GM18507 (cell line): ENCODE measurements at places on chromosomes 12 and 14.

DNA sequence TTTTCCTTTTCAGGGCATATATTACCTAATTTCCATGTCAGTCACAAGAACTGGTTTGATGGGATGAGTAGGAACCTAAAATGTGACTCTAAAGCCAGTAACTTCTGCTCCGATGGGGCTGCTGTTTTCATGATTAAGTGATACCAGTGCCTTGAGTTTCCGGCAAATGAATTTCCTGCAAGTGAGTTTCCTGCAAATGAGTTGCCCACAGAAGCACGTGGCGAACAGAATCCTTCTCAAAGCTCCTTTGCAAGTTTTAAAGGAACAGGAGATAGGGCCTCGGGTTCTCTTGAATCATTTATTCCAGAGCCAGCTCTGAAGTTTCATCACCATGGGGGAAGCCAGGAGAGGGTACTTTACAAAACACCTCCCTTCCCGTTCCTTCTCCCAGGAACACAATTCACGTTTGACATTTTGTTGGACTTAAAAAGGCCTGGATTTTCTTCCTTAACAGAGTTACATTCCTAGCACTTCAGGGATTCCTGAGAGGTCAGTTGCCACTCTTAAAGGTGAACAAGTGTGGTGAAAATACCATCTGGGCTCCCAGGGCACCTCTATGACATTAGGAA, 2.2 kb upstream of the PPTC7 start:
- DNase-seq = no peak

GRCh38 chr14:77584809-77585208, 31.6 kb downstream of the SPTLC2 start:
- DNase-seq = no peak

GRCh38 chr12:27844366-27845090, 64.5 kb upstream of the MANSC4 start:
- no peak for DNase-seq

GRCh38 chr12:12046401-12046800, 24.3 kb upstream of the BCL2L14 start:
- DNase-seq = no peak

DNA sequence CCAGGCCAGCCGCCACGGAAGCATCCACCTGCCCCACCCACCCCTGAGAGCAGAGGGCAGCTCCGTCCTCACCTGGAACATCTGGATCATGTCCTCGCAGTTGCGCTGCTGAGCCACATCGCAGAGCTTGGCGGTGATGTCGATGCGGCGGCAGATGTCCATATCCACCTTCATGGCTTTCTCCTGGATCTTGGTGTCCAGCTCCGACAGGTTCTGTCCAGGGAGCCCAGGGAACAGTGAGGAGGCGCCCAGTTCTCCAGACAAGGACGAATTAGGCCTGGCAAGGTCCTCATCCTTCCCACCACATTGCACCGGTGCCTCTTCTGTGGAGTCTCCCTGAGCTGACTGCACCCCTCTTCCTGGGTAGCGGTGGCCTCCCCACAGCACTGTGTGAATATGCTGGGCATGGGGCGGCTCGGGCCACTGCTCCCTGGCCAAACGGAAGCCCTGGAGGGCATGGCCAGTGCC, 6.1 kb downstream of the IFFO1 start:
- no peak for DNase-seq

DNA sequence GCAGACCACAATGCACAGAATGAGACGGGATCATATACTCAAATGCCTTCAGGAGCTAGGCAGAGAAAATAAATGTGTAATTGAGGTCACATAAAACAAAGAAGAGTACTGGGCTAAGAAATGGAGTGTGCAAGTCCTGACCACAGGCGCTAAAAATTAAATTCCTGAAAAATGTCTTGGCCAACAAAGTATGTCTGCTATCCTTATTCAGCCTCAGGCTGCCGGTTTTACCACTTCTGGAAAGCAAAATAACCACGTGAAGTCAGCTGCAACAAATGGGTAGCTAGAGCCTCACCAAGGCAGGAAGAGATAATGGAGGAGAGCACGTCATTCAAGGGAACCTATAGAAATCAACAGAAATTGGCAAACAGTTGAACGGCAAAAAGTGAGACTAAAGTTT, 3.1 kb downstream of the PYGL start:
- no peak for DNase-seq

- DNase-seq = no peak
Measured at GRCh38 chr14:69139743-69140142, 13.2 kb downstream of the DCAF5 start.

- no peak for DNase-seq
Measured at GRCh38 chr14:91997492-91997891, 42.4 kb downstream of the TRIP11 start.

- no peak for DNase-seq
Measured at GRCh38 chr12:110930348-110931314, 10.3 kb upstream of the MYL2 start.

DNA sequence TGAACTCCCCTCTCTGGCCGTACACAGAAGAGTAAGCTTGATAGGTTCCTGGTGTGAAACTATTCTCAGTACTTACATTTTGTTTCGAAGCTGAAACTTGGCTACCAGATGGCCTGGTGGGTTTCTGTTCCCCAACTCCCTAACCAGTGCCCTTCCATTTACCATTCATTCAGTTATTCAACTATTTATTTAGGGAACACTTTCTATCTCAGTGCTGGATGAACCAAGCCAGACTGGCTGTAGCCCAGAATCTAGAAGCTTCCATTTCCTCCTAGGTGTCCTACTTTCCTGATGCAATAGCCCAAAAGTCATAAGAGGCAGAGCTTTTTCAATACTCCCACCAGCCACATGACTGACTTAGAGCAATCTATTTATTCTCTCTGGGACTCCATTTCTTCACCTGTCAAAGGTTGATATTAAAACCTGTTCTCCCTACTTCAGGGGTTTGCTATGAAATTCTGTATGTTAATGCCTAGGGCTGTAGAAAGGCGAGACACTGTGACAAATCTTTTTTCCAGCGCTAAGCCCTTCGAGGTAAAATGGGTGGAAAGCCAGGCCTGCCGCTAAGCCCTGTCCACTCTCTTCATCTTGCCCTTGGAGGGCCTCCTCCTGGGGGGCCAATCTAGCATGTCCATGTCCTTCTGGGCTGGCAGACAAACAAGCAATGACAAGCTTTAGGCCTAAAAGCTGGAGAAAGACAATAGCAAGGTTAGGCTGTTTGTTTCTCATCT, 8.1 kb upstream of the IRF2BPL start:
- DNase-seq = no peak

- no peak for DNase-seq
Measured at GRCh38 chr14:52328276-52328675, 14.2 kb downstream of the PTGER2 start.

DNA sequence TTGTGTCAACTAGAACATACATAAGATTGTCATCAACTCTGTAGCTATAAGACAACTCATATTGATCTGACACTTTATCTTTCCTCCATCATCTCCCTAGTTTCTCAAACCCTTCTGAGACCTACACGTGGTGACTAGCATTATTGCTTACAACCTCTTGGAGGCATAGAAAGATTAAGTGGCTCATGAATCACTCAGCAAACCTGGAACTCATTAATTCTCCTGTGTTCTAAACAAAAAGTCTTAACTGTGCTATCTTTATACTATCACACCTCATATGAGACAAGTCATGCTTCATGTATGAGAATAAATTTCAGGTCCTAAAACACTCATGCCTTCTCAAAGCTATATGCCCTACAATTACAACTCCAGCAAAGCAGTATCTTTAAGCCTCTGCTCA, 408.6 kb upstream of the SYT1 start:
- no peak for DNase-seq

GRCh38 chr12:72777806-72778205, 505.6 kb downstream of the TRHDE start:
- no peak for DNase-seq

DNA sequence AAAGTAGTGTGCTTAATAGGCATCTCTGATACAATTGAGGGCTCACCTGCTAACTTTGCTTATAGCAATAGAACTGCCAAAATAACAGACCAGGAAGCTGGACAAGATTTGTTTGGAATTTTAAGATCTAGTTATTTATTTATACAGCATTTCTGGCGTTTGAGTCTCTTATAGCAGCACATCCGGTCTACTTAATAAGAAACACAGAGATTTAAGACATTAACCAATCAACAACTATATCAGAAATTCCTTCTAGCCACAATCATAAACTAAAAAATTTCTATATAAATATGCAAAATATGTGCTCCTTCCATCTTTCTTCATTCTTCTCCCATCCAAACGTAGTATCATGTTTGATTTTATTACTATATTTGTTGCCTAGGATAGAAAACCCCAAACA, 2.6 kb downstream of the RTN1 start:
- DNase-seq = no peak
